Vagina (tissue), 2 donors: ENCODE measurements at places on chromosomes 4 and X.

DNA sequence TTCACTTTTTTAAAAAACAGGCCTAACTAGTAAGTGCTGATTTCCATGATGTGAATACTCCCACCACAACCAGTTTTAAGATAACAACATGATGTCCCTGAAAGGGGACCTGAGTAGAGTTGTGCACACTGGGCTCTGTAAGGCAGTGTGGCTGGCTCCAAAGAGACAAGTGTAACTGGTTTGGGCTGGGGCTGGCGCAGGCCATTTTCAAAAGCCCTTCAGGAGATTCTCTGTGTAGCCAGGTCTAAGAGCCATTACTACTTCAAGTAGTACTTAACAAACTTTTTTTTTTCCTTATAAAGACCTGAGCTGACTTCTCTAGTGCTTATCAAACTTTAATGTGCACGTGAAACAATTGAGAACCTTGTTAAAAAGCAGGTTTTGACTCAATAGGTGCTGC lies 4.3 kb downstream of the QRFPR start:
- DNase-seq, result no peak

DNA sequence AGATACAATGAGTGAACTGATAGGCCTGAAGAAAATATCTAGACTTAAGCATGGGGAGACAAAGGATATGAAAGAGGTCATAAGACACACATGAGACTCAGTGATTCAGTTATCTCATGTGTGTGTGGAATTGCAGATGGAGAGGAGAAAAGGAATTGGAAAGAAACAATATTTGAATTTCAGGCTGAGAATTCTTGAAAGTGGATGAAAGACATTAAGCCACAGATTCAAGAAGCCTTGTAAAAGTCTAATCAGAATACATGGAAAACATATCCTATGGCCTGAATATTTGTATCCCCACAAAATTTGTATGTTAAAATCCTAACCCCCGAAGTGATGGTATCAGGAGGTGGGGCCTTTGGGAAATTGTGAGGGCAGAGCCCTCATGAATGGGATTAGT lies 28.3 kb downstream of the NSUN7 start:
- DNase-seq, result no peak

GRCh38 chrX:3184176-3184930 lies 143.1 kb downstream of the ARSF start:
- no peak for DNase-seq

DNA sequence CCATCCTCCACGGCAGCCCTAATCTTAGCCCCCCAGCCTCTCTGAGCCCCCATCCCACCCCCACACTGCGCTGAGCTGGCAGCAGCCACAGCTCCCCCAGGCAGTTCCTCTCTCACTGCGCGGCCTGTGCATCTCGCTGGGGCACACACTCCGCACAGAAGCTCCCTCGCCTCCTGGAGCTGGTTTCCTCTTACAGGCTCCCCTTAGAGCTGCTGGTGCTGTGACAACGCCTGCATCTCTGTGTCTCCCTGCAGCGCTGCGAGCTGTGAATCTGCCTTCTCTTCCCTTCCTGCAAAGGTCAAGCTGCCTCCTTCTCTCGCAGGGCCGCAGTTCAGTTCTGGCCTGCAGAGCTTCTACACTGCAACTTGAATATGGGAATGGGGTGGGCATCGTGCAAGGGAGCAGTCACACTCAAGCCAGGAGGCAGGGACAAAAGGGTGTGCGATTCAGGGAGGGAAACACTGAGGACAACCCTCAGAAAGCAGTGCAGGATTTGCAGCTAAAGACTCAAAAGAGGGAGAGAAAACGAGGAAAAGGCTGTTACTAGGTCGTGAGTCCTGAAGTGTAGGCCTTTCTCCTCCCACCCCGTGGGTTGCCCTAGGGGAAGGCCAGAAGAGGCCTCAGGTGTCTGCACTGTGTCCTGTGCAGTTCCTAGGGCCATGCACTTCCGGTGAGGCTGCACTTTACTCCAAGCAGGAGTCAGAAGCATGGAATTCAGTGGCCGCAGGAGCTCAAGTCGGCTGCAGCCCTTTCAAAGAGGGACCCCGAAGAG lies 87.0 kb downstream of the BCOR start:
- no peak for DNase-seq

DNA sequence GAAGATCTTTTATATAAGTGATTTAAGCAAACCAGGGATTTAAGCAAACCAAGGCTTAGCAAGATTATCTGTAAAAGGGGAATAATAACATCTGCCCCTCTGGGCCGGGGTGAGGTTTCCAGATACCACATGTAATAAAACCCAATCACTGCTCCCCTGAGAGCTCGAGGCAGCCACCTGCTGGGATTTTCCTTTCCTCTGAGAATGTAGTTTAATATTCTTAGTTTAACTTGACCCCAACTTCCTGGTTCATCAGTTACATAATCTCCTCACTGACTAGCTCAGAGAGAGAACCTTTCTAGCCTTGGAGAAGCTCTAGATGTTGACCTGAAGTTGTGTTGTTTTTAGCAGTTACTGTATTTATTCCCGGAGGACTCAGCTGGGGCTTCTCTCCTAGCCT lies 322.4 kb downstream of the ARHGAP10 start:
- no peak for DNase-seq

DNA sequence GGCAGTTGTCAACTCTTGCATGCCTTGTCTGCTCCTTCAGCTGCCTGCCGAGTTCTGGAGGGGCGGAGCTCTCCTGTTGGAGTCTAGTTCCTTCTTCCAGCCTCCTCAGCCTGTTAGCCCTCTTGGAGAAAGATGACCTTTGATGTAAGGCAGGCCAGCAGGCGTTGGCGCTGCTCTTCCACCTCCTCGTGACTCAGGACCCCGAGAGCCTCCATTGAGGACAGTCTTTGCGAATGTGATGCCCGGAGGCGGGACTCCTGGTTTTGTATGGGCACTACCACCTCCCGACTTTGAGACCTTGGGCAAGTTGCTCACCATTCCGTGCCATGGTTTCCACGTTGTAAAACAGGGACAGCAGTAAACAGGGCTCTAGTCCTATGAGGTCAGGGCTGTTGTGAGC lies 108.3 kb downstream of the TENM3 start:
- no peak for DNase-seq

DNA sequence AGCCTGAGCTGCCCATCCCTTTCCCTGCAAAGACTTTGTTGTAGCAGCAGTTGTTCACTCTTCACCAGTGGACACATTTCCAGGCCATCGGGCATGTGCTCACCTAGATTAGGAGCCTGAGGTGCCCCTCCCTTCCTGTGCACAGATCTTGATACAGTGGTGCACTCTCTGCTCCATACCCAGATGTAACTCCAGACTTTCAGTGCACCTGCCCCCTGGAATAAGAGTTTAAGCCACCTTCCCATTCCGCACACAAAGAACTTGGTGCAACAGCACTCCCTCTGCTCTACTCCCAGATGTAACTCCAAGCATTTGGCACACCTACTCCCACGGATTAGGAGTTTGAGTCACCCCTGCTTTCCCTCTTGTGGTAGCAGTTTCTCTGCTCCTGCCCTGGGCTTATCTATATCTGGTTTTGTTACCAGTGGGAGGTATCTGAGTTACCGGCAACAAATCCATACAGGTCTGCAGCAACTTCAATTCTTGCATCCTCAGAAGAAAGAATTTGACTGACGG lies 36.0 kb upstream of the PLK4 start:
- no peak for DNase-seq

- no peak for DNase-seq
These were observed 78.0 kb upstream of the PJA1 start for GRCh38 chrX:69243276-69243675.

GRCh38 chr4:78799551-78800495 lies 23.7 kb downstream of the BMP2K start:
- no peak for DNase-seq
